Suprapubic skin (tissue), 4 donors: ENCODE measurements at places on chromosomes 6 and 20.

DNA sequence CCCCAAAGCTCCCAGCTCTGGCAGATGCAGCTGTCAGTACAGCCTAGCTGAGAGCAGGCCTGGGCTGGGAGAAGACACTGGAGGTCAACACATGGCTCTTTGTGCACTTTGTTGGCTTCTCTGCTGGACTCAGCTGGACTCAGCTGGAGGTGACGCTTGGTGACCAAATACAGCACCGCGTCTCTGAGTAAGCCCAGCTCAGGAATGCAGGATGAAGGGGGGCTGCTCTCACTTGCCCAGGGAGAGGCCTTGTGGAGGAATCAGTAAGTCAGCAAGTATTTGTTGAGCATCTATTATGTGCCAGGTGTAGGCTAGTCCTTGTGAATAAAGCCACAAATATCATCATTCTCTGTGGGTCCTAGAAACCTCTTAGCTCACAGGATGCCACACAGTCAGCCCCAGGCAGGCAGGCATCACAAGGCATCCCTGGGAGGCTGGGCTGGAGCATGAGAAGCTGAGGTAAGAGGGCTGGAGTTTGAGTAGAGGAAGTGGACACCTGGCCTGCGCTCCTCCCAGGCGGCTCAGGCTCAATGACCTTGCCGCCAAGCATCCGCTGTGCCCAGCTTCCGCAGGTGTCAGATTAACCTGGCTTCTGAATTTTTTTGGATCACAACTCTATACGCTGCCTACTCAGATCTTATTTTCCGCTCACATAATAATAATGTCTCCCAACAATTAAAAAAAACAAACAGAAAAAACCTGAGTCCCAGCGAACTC is 95.4 kb downstream of the TMEM170B start:
- DNase-seq: no peak

DNA sequence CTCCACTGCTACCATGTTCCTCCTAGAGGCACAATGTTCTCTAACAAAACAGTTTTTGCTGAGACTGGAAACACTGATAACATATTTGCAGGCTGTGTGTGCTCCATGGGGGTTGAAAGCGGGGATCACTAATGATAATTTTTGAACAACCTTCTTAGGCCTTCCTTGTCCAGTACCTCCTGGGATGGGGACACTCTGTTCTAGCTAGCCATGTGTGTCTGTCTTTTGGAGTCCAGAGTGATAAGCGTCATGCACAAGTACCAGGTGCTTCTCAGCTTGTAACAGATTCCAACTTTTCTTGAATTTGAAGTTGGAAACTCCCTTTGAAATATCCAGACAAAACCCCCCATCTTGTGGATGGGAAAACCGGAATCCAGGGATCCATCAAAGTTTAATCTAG is 15.2 kb downstream of the PI3 start:
- DNase-seq: no peak

DNA sequence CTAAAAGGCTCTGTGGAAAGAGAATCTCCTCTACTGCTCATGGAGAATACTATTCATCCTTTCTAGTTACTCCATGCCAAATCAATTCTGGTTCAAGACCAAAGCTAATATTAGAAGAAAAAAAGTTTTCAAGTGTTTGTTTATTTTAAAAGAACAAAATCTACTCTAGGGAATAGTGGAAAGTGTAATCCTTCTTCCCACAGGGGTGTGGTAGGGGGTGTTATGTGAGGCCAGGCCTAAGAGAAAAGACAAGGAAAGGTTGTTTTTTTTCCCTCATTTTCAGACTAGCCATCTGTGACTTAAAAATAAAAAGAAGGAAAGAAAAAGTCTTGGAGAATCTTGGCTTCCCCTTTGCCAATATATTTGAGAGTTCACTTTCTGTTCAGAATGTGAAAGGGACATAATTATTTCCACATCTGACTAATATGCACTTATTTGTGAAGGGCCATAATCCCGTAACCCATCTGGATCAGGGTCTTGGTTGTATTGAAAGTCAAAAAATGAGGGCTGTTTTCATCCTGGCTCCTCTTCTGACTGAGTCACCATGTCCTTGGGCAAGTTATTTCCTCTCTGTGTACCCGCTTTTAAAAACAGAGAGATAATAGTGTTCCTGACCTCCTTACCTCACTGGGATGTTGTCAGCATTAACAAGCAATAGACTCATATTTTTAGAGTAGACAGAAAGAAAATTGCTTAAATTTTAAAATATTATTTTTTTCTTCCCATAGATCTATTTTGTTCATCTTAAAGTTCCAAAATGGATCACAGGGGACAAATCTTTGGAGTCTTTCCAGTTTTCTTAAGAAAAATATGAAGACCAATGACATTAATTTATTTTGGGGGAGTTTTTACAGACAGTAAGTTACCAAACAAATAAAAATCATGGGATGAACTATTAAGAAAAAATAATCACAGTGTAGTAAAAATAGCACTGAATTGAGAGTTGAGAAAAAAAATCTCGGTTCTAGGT is 233.7 kb downstream of the IBTK start:
- DNase-seq: no peak

- no peak for DNase-seq
Observed at GRCh38 chr6:64084185-64084663, 448.6 kb downstream of the PHF3 start.

DNA sequence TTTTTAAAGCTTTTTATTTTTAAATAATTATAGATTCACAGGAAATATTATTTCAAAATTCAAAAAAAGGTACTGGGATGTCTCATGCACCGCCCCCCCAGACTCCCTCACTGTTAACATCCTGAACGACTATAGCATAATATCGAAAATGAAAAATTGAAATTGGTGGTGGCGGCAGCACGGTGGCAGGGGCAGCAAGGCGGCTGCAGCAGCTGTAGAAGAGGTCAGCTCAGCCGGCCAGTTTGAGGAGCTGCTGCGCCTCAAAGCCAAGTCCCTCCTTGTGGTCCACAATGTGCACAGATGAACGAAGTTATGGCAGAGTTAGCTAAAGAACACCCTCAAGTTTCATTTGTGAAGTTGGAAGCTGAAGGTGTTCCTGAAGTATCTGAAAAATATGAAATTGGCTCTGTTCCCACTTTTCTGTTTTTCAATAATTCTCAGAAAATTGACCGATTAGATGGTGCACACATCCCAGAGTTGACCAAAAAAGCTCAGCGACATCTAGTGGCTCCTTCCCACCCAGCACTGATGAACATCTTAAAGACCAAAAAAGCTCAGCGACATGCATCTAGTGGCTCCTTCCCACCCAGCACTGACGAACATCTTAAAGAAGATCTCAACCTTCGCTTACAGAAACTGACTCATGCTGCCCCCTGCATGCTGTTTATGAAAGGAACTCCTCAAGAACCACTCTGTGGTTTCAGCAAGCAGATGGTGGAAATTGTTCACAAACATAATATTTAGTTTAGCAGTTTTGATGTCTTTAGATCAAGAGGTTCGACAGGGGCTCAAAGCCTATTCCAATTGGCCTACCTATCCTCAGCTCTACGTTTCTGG is 100.8 kb downstream of the FAM217A start:
- DNase-seq: no peak

GRCh38 chr6:163344411-163344810 is 70.1 kb upstream of the QKI start:
- no peak for DNase-seq

DNA sequence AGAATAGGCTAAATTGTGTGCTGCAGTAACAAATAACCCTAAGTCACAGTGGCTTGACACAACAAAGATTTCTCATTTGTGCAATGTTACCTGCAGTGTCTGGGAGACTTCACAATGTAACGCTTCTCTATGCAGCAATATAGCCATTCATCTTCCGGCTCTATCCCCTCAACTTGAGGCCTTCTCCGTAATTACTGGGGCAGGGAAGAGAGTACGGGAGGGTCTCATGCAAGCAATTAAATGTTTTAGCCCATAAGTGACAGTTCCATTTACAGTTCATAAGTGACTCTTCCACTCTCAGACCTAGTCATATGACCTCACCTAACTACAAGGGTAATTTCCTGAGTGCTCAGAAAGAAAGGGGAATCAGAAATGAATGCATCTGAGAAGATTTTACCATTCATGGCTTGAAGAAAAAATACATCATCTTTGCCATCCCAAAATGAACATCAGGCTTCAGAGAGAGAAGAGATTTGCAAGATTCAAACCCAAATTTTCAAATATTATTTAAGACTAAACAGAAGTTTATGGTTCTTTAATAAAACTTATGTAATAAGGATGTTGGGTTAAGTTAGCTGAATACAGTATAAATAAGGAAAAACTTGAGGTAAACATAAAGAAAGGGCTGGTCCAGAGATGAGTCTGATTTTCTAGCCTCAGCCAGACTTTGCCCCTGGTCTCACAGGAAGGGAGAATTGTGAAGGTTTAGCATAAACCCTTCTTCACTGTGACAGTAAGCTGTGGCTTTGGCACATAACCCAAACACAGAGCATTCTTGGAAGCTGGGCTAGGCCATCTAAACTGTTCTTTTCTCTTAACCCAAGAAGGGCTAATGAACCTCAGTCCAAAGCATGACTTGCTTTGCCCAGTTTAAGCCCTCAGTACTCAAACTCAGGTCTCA is 13.3 kb downstream of the GPR6 start:
- DNase-seq: no peak

- DNase-seq: no peak
Observed at GRCh38 chr20:50356962-50357782, 153.0 kb upstream of the PTPN1 start.

- no peak for DNase-seq
Observed at GRCh38 chr6:45959534-45960145, 56.0 kb downstream of the CLIC5 start.

GRCh38 chr20:62339647-62340062 is 27.5 kb downstream of the LAMA5 start:
- DNase-seq: no peak

DNA sequence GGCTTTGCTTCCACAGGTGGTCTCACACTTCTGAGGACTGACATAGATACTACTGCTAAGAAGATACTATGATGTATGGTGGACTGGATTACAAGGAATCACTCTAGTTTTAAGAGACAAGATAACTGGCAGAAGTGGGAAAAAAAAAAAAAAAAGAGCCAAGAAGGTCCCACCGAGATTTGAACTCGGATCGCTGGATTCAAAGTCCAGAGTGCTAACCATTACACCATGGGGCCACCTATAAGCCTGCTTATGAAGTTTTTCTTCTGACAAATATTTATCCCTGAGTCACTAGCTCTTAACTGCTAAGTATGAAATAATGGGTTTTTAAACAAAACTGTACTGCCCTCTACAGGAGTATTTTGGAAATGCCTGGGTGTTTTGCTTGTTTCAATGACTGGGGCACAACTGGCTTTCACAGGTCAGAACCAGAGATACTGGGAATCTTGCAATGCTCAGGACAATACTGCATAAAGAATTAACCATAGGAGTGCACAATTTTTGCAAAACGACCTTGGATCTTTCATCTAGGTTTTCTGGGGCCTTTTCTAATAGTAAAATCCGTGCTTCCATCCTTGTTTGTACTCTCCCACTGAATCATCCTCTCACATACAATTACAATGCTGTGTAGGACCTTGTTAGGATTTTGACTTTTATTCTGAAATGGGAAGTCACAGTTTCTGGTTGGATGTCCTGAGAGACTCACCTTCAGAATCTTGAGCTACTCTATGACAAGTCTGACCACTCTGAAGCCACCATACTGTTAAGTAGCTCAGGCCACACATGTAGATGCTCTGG is 116.3 kb downstream of the OR2B2 start:
- DNase-seq: no peak
